NCI-H524 (cell line): ENCODE measurements at places on chromosomes 11 and 22.
A peak's percentile ranks its signal among the peaks of the same experiment; 100 is the strongest.

DNA sequence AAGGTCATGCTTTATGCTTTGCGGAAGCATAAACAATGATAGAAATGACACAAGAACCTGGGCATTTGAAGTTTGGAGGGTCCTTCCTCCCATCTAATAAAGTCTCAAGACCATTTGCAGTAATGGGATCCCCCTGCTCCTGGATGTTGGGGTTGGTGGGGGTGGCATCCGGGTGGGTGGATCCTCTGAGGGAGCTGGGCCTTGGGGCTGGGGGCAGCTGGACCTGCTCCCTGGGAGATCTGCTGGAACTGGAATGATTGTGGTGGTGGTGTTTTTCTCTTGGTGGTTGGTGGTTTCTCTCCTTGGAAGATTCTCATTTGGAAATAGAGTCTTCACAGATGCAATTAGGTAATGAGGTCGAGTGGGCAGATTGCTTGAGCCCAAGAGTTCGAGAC, 2.2 kb upstream of the NAP1L4 start:
- no peak for DNase-seq

DNA sequence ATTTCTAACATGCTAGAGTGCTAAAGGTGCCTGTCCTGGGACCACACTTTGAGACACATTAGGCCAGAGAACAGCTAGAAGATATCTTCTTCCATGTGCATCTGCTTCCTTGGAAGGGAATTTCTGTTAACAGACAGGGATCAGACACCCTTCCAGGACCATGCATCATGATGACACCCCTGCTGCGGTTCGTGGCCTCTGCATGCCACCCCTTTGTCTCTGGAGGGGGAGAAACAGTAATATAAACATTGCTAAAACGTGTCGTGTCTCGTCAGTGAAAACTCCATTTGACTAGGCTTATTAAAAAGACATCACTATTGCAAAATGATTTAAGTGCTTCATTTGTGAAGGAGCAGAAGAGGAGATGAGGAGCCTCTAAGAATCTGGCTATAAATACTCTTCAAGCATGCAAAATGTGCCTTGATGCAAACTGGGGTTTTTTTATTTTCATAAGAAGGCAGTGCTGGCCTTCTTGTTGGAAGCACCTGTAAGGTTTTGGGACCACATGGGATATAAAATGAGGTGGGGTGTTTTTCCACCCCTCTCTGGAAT, 141.6 kb downstream of the MYO18B start:
- no peak for DNase-seq

DNA sequence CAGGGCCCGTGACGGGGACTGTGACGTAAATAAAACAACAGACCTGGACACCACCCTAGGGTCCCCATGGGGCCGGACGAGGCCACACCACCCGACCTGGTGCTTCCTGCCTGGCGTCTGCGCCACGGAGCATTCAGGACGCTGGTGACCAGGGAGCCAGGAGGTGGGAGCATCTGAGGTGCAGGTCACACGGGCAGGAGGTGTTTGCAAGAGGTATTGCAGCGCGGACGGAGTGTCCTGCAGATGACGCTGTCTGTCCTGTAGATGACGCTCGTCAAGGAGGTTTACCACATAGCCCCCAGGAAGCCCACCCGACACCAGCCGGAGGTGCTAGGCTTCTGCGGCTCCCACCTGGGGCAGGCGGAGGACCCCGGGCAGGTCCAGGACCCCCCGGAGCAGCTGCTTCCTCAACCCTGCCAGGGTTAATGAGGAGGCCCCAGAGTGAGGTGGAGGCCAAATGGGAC, 986 bp upstream of the MUC5B start:
- DNase-seq, result no peak

GRCh38 chr11:58807343-58807742, 37.2 kb downstream of the GLYATL2 start:
- DNase-seq, result no peak

GRCh38 chr11:16454289-16454863, 98.0 kb upstream of the SOX6 start:
- DNase-seq, result no peak

GRCh38 chr11:75308986-75309385, 42.5 kb downstream of the ARRB1 start:
- no peak for DNase-seq

GRCh38 chr11:103862094-103862801, 174.2 kb upstream of the DDI1 start:
- DNase-seq, result no peak

- DNase-seq, result no peak
These were observed 7.9 kb downstream of the CCDC134 start for GRCh38 chr22:41808400-41808799.

DNA sequence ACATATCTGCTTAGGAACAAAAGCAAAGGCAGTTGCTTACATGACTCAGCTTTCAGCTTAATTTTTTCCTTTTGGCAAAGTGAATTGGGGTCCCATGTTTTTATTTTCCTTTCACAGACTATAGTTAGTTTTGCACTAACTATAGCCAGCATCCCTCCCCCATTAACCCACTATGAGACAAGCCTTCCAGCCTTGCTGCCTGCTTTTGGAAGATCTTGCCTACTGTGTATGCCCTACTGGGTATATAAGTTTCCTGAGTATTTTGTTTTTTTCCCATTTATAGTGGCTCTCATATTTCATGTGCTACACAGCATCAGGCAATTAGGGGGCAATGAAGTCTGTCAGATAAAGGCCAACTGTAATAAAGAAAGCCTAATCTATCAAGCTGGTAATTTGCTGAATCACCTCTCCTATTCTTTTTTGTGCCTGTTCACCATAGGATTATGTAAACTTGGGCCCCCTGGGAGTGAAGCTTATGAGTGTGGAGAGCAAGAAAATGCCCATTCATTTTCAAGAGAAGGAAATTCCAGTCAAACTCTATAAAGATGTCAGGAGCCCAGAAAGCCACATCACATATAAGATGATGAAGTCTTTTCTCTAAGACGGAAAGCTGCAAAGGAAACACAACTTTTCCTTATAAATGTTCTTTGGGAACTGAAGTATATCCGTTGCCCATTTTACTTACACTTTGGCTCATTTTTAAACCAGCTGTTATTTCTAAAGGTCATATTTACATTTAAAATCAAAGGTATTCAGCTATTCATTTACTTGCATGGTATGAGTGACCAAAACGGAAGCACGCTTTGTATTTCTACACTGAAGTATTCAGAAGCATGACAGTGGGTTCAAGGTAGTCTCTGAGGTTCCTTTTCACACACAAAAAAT, 64.0 kb downstream of the CCDC83 start:
- peak; percentile 35 for DNase-seq

DNA sequence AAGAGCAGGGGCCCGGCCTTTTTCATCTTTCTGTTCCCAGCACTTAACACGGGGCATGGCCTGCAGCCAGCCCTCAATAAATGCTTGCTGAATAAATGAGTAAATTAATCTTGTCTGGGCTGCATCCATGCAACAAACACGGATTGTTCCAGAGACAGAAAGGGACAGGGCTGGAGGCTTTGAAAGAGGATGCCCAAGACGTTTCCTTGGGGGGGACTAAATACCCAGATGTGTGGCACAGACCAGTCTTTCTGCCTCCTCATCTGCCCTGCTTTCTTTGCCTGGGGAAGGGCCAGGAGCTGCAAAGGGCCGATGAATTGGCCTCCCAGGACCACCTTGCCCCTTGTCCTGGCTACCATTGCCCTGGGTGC, 40.4 kb downstream of the SHISAL1 start:
- no peak for DNase-seq

GRCh38 chr11:100340466-100341319, 346.4 kb upstream of the ARHGAP42 start:
- no peak for DNase-seq

DNA sequence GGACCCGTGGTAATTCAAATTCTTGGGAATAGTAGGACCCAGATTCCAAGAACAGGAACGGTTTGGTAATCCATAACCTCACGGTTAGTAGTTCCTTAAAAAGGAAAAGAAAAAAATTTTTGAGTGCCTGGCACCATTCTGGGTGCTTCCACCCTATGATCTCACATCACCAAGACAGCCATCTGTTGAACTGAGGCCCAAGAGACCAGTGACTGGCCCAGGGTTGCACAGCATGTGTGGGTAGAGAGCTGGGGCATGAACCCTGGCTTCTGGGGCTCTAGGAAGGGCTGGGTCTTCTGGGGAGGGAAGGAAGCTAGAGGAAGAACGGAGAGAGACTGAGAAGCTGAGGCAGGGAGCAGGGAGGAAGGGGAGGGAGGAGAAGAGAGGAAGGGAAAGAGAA, 4.7 kb upstream of the SPI1 start:
- no peak for DNase-seq

GRCh38 chr11:1484061-1484671, 2.4 kb downstream of the MOB2 start:
- DNase-seq, result no peak

- no peak for DNase-seq
These were observed 59.0 kb downstream of the THAP12 start for GRCh38 chr11:76321820-76322524.

GRCh38 chr11:114816791-114817190, 138.5 kb downstream of the NXPE2 start:
- peak; percentile 75 for DNase-seq

DNA sequence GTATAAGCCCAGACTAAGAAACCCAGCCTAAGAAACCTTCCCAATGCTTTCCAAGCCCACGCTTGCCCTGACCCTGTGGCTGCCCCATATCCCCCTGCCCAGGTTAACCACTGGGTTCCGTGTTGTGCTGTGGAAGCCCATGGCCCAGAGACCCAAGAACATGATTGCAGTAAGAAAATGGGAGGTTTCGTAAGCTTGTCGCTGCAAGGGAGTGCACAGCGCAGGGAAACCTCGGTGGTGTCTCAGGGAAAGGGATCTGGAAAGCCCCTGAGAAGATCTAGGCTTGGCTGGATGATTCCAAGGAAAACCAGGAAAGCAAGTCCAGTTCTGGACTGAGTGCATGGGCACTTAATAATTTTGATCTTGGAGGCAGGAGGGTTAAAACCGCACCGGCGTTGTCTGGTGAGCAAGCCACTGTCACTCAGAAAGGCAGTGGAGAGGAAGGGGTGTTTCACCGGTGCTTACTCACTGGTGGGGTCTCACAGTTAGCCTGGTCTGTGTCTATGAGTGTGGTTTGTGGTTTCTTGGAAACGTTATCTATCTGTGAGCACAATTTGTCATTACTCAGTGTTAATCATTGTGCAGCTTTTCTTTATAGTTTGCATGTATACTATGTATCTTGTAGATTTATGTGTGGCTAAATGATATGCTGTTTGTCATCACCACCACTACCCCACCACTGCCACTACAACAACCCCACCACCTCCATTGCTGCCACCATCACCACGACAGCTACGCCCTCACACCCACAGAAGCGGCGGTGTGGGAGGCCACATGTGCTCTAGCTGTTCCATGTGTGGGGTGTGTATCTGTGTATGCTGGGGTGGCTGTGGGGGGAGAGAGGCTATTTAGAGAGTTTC, 53.3 kb upstream of the PRDM11 start:
- DNase-seq, result no peak
